ENCODE measurements at places on chromosomes 2 and 18.

DNA sequence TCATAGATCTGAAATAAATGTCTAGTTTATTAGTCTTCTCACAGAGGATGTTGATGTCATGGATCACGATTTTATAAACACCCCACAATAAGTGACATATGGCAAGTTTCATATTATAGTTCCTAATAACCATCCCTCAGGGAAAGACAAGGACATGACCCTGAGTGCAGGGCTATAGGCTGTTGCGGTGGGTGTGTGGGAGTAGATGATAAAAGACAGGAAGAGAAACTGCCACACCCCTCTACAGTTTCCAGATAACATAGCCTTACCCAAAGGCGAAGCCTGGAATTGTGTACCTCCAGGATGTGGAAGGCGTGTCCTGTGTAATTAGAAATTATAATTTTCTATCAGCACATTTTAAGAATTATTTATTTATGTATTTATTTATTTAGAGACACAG lies 2.4 kb upstream of the NEDD4L start:
- no peak for DNase-seq

DNA sequence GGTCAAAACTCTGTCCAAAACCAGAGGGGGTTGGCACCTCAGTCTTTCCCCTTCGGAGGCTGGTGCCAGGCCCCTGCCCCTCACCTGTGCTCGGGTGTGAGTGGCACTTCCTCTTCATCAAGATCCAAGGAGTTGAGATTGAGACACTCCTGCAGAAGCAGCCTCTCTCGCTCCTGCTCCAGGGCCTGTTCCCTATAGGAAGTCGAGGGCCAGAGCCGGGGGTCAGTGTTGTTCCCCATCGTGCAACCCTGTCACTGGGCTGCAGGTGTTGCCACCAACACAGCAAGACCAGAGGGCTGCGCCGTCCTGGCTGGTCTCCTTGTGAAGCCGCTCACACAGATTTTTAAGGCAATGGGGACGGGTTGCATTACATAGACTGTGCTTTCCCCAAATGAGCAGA lies 18.9 kb downstream of the FAM178B start:
- no peak for DNase-seq

GRCh38 chr2:66827851-66828250 lies 392.9 kb downstream of the MEIS1 start:
- no peak for DNase-seq

- no peak for DNase-seq
These were observed 164.3 kb downstream of the ZNF521 start for GRCh38 chr18:25187521-25188192.

- no peak for DNase-seq
These were observed 35.8 kb downstream of the MAP4K3 start for GRCh38 chr2:39401319-39401718.

DNA sequence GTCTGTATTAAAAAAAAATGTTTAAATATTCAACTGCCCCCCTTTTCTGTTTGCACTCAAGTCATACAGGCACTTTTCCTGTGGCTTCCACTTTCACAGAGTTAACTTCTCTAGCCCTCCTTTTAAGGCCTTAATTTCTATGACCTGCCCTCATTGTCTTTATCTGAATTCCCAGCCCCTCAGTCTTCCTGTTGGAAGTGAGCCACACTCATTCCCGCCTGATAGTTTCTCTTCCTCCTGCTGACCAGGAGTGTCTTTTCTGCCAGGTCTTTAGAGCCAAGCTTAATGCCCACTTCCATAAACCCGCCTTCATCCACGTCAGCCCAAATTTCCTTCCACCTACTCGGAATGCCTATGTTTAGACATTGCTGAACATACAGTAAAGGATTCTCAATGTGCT lies 10.5 kb downstream of the COPS8 start:
- DNase-seq: no peak

DNA sequence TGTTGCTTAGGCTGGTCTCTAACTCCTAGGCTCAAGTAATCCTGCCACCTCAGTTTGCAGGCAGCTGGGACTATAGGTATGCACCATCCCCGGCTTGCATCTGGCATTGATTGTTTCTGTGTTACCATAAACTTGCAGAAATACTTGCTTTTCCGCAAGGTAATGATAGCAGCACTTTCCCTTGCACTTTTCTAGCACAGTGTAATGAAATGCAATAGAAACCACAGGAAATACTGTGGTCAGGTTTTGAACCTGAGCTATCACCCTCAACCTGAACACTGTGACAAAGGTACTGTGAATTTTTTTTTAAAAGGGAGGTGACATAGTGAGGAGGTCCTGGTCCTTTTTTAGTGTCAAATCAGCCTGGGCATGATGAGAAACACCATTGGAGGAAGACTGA lies 38.3 kb downstream of the DHRS9 start:
- no peak for DNase-seq

GRCh38 chr2:55134316-55134706 lies 84.1 kb upstream of the RTN4 start:
- no peak for DNase-seq

- no peak for DNase-seq
These were observed 238.4 kb upstream of the CXCR4 start for GRCh38 chr2:136356125-136357006.

- DNase-seq: no peak
These were observed 204.3 kb downstream of the SEPTIN10 start for GRCh38 chr2:109409321-109410038.

GRCh38 chr18:9359796-9360195 lies 25.2 kb downstream of the TWSG1 start:
- DNase-seq: no peak

DNA sequence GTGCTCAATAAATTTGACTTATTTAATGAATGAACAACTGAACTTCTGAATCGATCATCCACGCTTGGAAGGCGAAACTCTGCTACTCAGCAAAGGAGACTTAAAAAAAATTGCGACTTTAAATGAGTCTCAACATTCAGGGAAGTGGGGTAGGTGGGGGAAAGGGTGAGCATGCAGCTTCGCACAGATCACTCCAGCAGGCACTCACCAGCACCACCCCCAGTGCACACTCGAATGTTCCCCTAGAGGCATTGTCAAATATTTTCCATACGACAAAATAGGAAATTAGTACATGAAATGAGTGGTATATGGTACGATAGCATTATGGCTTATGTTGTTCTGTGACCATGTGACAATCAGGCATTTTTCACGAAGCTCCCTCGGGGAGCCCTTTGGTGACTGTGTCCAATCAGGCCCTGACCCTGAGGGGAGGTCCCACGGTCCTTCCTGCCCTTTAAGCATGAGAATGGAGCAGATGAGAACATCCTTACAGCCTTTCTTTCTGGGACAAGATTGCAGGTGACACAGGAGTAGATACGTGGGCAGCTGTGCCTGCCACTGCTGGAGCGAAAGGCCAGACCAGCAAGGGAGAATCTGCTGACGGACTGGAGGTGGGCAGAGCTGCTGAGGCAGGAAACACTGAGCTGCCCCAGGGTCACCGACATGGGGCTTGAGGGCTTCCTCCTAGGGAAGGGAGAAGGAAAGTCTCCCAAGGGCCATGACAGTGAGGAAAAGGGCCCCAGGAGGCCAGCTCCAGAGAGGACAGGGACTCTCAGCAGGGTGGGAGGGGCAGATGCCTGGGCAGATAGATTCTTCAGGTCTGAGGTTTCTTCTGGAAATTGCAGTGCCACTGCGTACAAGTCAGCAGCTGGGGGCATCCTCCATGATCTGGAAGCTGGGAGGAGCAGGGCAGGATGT lies 101.3 kb upstream of the ID2 start:
- DNase-seq: no peak

GRCh38 chr2:202014318-202014717 lies 19.3 kb upstream of the FZD7 start:
- peak; percentile 15 for DNase-seq

DNA sequence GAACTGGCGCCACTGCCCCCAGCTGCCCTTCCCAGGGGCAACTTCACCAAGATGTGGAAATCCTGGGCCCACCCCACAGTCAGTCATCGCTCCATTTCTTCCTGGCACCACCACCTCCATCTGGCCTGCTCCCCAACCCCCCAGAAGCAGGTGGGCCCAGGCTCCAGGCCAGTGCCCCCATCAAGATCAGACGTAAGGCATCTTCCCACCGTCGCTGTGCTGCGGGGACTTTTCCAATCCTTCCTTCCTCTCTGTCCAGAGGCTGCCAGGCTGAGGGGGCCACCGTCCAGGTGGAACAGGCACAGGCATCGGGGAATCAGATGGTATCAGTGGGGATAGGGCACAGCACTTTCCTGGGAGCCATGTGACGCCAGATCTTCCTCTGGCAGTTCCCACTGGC lies 8.1 kb downstream of the PRLH start:
- DNase-seq: no peak

DNA sequence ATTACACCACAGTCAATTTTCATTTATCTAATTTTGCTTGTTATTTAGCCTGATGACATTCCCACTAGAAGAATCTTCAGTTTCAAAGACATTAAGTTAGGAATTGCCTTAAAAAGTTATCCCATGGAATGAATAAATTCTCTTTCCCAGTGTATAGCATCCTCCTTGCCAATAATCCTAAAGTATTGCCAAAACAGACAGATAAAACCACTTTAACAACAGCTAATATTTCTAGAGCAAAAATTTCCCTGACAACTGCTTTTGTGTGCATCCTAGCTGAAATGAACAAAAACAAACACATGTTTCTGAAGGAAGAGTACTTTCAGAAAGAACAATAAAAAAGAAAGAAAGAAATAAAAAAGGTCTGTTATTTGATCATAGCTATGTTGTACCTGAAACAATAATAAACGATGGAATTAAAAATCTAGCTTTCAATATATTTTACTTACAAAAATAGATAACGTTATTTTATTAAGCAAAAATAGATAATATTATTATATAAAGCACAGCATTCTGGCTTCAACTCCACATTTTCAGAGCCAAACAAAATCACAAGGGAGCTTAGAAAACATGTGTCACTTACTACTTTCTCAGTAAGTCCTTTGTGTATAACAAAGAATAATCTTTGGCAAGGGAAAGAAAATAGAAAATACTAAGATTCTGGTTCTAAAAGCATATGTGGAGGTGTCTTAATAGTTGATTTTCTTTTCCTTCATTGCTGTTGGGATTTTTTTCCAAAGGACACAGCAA lies 939.0 kb upstream of the CRIM1 start:
- DNase-seq: no peak

- no peak for DNase-seq
These were observed 56.4 kb upstream of the ITGB6 start for GRCh38 chr2:160256507-160256906.

DNA sequence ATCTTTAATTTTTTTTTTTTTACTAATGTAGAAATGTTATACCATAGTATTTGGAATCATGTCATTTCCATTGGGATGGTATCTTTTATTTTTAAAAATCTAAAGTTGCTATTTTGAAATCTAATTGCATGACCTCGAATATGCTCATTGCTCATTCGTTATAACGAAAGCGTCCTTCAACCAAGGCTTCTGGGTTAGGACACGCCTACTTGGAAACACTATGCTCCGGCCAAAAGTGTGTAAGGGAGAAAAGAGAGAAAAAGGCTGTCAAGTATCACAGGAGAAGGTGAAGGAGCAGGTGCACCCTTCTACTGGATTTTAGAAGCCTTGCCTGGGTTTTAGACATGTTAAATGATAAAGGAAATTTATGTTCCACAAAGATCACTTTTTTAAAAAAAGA lies 465.9 kb upstream of the ID2 start:
- no peak for DNase-seq

- no peak for DNase-seq
These were observed 4.0 kb downstream of the LPIN1 start for GRCh38 chr2:11750422-11750821.

DNA sequence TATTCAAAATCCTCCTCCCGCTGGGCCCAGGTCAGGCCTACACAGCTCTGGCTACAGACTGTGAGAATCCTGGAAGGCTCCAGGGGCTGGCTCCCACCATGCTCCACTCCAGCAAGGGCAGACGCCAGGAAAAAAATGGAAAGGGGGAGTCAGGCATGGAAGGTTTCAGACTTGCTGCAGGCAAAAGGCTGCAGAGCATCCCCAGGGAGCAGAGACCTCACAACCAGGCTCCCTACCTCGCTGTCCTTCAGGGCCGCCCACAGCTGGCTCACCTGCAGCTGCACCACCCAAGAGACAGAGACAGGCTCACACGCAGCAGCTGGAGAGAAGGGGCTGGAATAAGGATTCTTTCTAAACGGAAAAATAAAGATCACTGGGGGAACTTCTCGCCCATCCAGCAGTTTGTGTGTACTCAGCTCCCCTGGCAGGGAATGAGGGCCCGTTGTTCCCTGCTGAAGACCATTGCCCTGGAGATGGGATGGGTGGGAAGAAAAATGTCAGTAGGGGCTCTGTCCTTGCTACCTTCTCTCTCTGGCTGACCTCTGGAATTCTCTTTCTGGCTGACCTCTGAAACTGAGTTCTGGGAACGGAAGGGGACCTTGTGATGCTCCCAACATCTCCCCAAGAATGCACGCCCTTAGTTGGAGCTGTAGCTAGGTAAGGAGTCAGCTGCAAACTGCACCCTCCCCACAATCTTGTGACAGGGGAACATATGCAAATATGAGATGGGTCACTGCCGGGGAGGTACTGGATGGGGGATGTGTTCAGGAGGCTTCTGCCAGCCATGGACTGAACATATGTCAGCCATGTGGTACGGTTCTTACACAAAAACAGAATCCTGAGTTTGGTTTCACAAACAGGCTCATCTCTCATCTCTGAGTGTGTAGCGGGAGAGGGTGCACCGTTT lies 34.5 kb downstream of the BCL2 start:
- DNase-seq: no peak

GRCh38 chr2:157259960-157260359 lies 2.5 kb downstream of the GALNT5 start:
- DNase-seq: no peak

GRCh38 chr2:148552675-148553331 lies 91.7 kb upstream of the EPC2 start:
- DNase-seq: peak; percentile 10

DNA sequence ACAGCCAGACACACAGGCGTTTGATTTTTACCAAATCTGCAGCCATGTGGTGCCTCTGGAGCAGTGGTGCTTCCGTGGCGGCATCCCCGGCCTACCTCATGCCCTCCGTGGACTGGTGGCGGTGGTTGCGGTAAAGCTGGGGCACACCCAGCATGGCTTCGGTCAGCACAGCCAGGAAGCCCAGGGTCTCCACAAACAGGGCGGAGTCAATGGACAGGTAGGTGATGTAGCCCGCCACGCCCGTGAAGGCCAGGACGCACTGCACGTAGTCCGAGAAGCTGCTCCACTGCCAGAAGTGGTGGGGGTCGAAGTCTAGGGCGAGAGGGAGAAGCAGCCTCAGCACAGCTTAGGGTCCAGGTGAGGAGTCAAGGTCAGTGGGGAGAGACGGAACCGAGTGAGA lies 32.4 kb downstream of the SLC66A2 start:
- no peak for DNase-seq

- DNase-seq: no peak
These were observed 46.1 kb downstream of the TMEM185B start for GRCh38 chr2:120177001-120177621.

GRCh38 chr18:61865466-61866175 lies 27.2 kb downstream of the RNF152 start:
- peak; percentile 50 for DNase-seq

- no peak for DNase-seq
These were observed 5.2 kb upstream of the ARMC9 start for GRCh38 chr2:231193216-231193615.
